Stimulated activated CD4-positive, alpha-beta T cell treated with anti-CD3 and anti-CD28 coated beads, Interleukin-4, amount 100 ng/mL, for 4 hours (primary cell): ENCODE measurements at places on chromosomes 5 and 9.

GRCh38 chr5:178291161-178291561 lies 58.6 kb upstream of the PHYKPL start:
- DNase-seq: no peak

- DNase-seq: no peak
Measured at GRCh38 chr9:74519419-74519818, 22.3 kb downstream of the RORB start.

DNA sequence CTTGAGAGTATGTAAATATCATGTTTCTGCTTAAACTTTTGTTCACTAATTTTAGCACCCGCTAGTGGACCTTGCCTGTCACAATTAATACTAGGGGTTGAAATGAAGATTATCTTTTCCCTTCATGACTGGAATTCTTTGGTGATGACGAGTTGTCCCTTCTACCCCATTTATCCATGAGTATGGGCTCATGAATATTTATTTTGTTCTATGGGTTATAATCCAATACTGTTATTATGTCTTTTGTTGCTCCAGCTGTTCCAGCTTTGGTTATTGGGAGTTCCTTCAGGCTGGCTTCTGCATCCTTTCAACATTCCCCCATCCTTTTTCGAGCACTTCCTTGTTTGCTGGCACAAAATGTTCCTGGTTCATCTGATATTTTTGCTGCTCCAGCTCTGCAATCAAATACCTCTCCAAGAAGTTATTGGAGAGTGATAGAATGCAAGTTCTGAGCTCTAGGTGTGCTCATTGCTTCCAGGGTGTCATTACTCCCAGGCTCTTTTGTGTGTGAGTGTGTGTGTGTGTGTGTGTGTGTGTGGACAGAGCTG lies 19.7 kb upstream of the ARHGEF28 start:
- no peak for DNase-seq

GRCh38 chr5:29993286-29993685 lies 1200.2 kb upstream of the CDH6 start:
- DNase-seq: no peak

- no peak for DNase-seq
Measured at GRCh38 chr5:55866485-55866884, 15.3 kb downstream of the IL31RA start.

DNA sequence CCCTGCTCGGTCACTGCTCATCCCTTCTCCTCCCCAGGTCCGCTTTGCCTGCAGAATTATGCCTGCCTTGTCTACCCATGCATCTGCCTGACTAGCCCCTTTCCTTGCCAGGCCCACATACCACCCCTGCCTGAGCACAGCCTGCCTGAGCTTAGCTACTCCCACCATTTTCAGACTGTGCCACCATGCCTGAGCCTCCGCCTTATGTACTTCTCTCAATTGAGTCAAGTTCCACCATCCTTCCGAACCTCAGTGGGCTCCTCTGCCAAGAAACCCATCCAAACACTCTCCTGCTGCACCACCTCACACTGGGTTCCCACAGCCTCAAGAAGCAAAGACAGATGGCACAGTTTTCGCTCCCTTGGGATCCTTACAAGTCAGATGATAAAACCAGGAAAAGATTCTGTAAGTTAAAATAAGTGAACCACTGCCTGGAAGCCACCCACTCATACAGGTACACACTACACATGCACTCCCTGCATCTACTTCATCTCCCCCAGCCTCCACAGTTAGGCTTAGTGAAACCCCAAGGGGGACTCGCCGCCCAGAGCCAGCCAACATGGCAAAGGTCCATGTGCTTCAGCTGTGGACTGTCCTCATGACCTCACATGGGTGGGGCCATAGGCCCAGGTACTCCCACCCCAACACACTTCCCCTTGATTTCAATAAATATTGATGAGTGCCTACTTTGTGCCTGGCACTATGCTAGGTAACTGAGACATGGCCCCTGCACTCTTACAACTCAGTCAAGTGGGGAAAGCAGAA lies 23.1 kb downstream of the P4HA2 start:
- no peak for DNase-seq

DNA sequence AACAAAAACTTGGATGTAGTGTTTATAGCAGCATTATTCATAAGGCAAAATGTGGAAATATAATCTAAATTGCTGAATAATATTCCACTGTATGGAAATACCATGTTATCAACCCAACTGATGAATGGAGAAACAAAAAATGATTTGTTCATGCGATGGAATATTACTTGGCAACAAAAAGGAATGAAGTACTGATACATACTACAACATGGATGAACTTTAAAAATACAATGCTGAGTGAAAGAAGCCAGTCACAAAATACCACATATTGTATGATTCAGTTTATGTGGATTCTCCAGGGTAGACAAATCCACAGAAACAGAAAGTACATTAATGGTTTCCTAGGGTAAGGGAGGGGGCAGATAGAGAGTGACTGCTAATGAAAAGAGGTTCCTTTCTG lies 83.7 kb upstream of the DNAH5 start:
- no peak for DNase-seq

GRCh38 chr5:168777651-168778050 lies 198.5 kb upstream of the PANK3 start:
- no peak for DNase-seq

- DNase-seq: no peak
Measured at GRCh38 chr9:87498811-87499360, 1.2 kb downstream of the DAPK1 start.

DNA sequence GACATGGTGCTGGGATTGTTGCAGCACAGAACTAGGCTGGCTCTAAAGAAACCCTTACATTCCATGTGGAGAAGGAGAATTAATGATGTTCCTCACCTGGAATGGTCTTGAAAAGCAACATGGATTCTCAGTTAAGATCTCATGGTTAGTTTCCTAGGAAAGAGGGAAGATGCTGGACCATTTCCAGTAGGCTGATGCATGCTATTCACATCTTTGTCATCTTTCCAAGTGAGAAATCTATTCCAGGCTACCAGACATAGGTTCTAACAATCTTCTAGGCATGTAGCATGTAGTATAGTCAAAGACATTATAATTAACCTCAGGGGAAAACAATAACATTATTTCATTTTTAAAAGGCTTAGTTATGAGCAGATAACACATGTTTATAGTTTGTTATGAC lies 44.3 kb downstream of the TMEM252 start:
- DNase-seq: no peak

DNA sequence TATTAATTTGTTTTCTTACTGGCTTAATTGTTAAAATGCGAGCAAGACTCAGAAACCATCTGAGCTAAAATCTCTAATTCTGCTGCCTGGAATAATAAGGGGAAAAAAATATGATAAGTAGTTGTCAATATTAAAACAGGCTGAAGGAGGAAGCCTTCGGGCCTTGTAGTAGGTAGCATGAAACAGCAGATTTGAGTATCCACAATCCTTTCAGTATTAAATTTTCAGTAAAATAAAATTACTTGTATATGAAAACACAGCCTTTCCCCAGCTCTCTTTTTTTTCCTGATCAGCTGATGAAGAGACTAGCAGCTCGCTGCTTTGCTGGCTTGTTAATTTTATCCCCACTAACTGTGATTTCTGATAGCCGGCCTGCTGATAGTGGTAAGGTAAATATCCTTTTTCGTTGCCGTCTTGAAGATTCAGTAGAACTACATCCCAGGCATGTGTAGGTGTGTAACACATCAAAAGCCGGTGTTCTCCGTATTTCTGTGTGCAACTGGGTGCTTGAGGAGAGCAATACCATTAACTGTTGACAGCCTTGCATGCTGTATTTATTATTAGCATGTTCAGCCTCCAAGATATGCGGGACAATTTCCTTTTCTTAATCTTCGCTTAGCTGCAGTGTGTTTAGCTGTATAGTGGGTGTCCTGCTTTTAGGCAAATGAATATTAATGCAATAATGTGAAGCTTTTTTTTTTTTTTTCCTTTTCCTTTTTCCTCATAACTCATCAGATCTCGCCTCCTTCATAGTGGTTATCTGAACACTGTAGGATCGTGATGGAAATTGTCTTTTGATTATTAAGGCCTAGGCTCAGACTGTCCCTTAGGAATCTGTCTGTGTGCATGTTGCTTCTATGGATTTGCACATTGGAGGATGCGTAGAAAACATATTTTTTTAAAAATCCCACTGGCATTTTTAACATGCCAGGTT lies 144.6 kb downstream of the SMARCA2 start:
- no peak for DNase-seq

DNA sequence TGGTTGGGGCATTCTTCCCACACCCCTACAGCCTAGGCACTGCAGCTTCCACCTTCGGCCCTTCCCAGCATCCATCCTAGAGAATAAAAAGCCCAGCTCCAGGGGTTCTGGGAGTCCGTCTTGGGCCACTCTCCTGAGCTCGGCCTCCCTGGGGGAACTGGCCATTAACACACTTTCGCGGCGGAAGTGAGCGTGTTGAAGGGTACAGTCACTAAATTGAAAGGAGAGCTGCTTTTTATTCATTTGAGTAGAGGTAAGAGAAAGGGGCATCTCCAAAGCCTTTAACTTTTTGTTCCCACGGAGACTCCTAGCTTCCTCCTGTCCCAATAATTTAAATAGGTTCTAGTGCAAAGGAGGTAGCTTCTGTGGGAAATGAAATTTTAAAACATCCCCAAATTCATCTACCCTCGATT lies 31.0 kb upstream of the NFIB start:
- DNase-seq: no peak

GRCh38 chr9:101513351-101513750 lies 20.3 kb upstream of the RNF20 start:
- DNase-seq: no peak

DNA sequence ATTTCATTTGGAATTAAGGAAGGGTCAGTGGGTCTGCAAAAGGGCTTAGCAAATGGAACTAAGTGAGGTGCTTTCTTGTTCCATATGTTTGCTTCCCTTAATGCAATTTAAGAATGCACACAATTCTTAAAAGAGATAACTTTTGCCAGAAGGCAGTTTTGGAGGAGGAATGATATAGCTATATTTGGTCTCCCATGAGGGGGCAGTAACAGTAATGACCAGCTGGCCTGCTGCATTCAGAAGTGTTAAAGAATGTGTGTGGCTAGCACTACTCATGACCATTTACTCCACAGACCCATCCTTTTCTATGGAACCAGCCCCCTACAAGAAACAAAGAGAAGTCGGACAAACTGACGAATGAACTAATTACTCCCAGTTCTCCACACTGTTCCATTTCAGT lies 638.9 kb downstream of the RAB3C start:
- DNase-seq: no peak

DNA sequence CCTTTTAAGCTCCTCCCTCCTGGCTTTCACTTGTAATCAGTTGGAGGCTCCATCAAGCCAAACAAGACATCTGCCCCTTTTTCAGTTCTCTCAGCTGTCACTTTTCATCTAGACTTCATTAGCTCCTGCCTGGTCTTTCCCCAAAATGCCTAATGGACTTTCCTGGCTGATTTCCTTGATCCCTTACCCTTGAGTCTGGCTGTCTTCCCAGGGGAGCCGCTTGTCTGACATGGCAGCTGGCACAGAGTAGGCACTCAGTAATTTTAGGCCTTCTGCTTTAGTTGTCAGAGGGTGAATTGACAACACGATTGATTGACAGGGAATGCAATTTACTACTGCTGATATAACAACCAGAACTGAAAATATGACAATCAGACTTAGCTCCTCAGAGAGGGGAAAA lies 2.1 kb downstream of the C9orf153 start:
- no peak for DNase-seq

DNA sequence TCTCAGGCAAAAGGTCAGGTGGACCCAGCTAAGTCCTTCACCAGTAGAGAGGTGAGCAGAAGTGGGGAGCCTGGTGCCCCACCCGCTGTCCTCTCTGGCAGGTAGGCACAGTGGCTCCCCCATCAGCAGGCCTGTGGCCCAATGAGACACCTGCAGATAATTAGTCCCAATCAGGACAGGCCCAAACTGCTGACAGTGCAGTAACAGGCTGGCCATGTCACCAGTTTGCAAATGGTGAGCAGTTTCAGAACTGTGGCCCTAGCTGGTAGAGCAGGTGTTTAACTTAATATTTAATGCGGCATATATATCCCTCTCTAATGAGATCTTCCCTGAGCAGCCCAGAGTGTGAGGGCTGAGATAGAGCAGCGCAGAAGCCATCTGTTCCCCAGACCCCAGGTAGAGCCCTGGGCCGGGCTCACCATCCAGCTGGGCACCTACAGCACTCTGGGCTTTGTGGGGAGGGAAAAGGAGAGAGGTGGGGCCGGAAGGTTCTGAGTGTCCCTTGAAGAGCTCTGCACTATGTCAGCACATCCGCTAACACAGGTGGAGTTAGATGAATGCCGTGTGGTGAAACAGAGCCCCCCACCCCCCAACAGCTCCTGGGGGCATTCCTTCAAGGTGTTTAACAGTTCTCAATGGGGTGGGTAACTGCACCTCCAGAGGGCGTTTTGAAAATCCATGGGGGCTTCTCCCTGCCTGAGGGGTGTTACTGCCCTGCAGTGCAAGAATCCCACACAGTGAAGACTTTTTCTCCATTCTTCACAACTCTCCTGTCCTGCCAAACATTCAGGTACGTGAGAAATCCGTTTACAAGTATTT lies 120.5 kb downstream of the PAX5 start:
- DNase-seq: no peak

DNA sequence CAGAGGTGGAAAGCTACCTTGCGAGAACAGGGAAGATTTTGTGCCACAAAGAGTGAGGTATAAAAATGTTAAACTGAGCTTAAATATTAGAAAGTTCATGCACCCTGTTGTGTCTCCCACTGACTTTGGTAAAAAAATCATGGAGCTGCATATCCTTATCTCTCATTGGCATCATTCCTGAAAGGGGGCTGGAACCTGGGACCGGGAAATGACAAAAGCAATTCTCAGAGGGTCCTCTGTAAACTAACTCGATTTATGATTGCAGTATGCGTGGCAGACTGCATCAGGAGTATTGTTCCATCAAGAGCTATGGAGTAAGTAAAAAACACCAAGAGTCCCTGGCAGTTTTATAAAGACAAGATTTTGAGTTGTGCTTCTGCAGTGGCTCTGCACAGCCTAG lies 148.8 kb downstream of the DCP2 start:
- no peak for DNase-seq

DNA sequence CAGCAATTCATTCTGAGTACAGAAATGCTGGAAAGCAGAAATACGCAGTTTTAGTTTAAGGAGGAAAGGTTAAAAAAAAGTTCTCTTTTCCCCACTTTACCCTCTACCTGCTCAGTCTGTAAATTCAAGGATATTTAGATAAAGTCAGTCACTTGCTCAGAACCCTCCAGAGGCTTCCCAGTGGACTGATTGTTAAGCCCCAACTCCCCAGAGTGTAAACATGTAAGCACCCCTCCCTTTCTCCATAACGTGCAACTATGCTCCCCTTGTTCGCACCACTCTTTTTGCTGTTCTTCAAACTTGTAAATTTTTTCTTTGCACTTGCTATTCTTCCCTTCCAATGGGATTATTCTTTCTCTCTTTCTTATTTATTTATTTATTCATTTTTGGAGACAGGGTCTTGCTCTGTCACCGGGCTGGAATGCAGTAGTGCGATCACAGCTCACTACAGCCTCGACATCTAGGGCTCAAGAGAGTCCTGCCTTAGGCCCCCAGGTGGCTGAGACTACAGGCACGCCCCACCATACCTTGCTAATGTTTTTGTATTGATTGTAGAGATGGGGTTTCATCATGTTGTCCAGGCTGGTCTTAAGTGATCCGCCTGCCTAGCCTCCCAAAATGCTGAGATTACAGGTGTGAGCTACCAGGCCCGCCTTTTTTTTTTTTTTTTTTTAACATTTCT lies 32.5 kb upstream of the ERBIN start:
- DNase-seq: no peak
